ENCODE measurements at places on chromosomes 3 and 15.

DNA sequence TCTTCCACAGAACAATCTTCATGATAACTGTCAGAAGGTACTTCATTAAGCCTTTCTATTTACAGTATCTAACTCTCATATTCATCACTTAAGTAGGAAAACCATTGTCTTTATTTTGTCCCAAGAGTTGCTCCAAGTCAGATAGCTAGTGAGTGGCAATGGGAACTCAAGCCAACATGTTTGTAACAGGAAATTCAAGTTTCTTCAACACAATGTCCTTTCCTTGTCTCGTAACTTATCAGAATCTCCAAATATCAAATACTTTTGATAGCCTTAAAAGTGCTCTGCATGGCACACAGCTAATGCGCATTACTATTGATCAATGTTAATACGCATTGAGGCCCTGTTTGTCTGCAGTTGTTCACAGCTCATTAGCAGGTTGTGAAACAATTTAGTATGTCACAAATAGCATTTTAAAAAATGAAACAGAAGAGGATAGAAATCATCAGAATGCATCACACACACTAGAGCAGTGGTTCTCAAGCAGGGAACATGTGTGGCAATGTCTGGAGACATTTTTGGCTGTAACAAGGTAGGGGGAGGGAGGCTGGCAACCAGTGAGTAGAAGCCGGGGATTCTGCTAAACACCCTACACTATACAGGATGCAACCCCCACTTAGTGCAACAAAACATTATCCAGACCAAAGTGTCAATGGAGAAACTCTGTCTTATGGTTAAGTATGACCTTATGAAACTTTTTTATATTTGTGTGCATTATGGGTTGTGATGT, 27.5 kb downstream of the BTLA start:
- DNase-seq: no peak

DNA sequence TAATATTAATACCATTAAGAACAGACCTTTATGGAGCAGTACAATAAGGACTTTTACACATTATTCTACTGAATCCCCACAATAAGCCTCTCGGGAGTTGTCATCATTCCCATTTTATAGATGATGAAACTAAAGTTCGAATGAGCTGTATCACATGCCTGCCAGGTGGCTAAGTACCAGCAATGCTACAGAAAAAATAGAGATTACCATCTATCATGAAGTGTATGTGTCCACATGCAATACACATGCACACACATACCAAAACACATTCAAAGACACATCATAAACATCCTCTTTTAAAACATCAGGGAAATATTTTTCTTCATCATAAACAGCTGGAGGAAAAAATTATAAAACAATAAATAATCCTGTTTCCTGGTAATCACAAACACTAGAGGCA, 136.6 kb downstream of the SUCLG2 start:
- no peak for DNase-seq

DNA sequence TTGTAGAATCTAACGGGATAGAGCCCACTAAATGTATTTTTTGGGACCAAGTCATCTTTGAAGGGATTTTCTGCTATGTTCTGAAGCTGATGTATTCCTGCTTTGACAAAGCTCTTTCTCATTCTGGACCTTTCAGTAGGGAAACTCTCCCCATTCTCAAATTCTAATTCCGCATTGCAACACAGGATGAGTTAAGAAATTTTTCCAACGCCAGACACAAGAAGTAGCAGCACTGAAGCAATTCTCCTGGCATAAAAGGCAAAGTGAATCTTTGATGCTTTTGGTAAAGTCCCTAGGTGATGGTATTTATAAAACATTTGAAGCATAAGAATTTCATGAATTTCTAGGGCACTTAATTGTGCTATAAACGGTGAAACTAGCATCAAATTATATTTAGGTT, 76.8 kb downstream of the ZPLD1 start:
- no peak for DNase-seq

DNA sequence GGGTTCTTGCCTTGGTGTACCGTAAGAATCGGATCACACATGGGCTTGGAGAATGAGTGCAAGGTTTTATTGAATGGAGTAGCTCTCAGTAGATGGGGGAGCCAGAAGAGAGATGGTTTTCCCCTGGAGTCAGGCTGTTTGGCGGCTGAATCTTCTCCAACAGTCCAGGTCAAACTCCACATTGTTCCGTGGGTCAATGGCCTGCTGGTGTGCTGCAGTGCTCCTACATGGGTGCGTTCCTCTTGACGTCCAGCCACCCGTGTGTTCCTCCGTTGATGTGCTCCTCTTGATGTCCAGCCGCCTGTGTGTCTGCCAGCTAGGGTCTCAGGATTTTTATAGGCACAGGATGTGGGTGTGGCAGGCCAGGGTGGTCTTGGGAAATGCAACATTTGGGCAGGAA, 69.3 kb upstream of the AGBL1 start:
- DNase-seq: no peak

DNA sequence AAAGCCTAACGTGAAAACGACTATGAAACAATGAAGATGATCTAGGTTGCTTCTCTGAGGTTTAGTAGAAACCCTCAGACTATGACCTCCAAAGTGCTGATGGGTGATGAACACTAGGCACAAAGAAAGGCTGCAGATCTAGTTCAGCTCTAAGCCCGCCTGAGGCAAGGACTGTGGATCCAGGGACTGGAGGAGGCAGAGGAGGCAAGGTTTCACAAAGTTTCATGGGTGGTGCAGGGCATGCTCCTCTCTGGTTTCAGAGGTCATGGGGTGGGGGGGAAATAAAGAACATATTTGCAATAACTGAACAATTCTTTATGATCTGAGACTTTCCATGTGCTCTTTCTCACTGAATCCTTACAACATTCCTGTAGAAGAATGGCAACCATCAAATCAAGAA, 679.2 kb downstream of the NTRK3 start:
- DNase-seq: no peak
